Stimulated activated naive CD8-positive, alpha-beta T cell treated with anti-CD3 and anti-CD28 coated beads, Interleukin-15, Interleukin-2, amounts not matched to agents 100 U/mL and 50 U/mL, for 24 hours (primary cell): ENCODE measurements at places on chromosomes 1 and 21.

DNA sequence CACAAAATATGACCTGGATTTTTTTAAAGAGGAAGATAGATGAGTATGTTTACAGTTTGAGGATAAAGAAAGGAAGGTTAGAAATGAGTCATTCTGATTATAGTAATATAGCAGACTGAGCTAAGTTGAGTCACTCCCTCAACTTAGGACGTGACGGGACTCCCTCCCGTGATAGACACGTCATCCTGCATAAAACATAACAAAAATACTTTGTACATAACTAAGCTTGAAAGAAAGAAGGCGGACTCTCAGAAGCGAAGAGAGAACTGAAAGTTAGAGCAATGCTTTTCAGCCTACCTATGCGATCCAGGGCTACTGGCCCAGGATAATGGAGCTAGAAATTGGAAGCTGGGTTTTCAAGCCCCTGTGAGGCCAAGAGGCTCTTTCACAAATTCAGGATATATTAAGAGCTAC lies 53.0 kb upstream of the DESI2 start:
- DNase-seq: peak; percentile 20

DNA sequence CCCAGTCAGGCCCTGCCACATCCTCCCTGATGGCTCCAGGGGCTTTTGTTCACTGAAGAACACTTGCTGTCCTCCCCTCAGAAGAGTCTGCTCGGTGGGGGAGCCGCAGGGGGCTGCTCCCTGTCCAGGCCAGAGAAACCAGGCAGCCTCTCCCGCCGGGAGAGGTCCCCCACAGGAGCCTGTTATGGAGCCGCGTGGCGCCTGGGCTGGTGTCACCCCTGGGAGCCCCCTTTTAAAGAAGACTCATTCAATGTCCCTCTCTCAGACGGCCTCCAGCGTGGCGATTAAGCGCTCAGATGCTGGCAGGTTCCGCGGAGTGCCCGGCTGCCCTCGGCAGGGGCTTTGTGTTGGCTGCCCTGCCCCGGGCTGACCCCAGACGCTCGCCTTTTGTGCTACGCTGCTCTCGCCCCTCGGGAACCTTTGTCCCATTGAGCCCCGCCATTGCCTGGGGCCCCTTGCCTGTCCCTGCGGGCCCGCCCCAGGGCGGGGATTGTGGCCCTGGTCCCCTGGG lies 43.1 kb downstream of the SKI start:
- no peak for DNase-seq

DNA sequence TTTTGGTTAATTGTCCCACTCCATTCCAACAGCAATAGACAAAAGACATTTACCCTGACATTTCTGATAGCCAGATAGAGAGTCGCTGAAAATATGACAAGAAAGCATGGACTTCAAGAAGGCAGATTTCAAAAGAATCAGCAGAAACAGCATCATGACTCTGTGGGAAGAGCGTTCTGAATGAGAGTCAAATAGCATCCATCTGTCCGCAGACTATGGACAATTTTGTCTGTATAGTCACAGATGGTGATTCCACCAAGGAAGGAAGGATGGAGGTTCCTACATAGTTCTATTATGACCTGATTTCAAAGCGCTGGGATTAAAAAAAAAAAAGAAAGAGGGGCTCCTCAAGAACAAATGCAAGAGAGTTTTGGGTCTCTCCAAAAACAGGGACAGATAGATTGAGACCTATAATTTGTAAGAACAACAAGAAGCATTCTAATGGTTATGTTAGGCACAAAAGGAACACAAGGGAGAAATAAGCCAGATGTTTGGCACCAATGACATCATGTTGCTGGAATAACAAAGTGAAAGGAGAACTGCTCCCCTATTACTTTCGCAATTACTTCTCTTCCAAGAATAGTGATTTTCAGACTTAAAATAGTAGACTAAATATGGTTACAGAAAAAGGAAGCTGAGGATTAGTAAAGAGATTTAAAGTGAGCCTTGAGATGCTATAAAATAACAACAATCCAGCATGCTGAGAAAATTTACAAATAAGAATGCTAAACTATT lies 28.5 kb downstream of the NIBAN1 start:
- DNase-seq: no peak

DNA sequence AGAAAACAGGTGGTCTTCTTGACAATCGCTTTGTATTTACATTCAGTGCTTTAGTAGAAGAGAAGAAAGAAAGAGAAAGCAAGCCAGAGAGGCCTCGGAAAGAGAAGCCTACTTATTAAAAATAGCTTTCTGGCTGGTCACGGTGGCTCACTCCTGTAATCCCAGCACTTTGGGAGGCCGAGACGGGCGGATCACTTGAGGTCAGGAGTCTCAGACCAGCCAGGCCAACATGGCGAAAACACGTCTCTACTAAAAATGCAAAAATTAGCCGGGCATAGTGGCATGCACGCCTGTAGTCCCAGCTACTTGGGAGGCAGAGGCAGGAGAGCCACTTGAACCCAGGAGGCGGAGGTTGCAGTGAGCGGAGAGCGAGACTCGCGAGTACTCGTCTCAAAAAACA lies 1.8 kb upstream of the SLC19A2 start:
- DNase-seq: no peak

DNA sequence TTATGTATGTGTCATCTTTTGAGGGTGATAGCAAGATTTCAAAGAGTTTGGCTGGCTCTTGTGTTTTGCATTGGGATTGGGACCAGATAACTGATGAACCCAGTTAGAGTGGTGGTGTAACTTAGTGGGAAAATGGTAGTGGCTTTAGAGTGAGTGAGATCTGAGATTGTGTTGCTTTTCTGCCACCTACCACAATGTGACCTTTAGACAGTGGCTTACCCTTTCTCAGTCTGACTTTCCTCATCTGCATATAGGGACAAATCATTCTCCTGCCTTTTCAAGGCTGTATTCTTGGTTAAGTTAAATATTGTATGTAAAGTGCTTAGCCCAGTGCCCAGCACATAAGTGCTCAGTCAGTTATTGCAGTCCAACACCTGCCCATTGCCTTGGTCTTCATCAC lies 31.3 kb downstream of the CENPF start:
- DNase-seq: no peak

GRCh38 chr1:38860454-38860795 lies 853 bp upstream of the RRAGC start:
- no peak for DNase-seq

- no peak for DNase-seq
Observed at GRCh38 chr1:25590096-25590824, 26.3 kb upstream of the MAN1C1 start.

- DNase-seq: no peak
Observed at GRCh38 chr1:181160998-181161870, 72.7 kb downstream of the IER5 start.

DNA sequence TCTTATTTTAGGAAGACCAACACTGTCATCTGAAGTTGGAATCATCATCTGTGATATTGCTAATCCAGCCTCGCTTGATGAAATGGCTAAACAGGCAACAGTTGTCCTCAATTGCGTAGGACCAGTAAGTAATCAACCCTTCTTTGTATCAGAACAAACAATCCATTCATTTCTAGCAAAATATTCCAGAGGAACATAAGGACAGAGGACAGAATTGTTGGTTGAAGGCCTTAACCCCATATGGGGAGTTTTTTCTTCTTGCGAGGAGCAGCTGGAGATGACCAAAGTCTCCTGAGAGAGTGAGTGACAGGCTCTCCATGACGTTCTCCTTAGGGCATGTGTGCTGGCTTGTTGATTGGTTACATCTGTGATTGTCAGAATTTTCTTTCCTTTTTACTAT lies 2.7 kb downstream of the SCCPDH start:
- no peak for DNase-seq
